ENCODE measurements at places on chromosomes 6 and 20.

- no peak for DNase-seq
Observed at GRCh38 chr6:103672169-103672568, 1187.5 kb downstream of the HACE1 start.

- no peak for DNase-seq
Observed at GRCh38 chr6:7432391-7433120, 42.9 kb downstream of the RIOK1 start.

DNA sequence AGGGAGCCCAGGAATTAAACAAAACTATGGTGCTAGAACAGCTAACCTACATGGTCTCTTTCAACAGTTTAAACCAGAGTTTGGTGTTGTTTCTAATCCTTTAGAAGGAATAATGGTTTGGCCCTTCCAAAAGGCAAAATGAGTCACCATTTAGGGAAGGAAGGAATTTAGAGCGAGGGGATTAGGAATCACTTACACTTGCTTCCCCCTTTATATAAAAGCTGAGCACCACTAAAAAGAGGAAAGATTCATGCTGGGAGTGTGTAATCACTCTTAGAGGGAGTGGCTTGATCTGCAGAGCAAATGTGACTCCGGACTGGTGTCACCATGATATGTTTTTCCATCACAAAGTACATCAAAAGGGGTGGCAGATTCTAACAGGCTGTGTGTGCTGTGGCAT is 63.6 kb downstream of the F13A1 start:
- no peak for DNase-seq

GRCh38 chr6:84016029-84016428 is 17.5 kb upstream of the MRAP2 start:
- DNase-seq: no peak

Data from esophagus squamous epithelium (tissue), 5 donors.